Liver (tissue), 10 donors: ENCODE measurements at places on chromosomes 7 and 10.

DNA sequence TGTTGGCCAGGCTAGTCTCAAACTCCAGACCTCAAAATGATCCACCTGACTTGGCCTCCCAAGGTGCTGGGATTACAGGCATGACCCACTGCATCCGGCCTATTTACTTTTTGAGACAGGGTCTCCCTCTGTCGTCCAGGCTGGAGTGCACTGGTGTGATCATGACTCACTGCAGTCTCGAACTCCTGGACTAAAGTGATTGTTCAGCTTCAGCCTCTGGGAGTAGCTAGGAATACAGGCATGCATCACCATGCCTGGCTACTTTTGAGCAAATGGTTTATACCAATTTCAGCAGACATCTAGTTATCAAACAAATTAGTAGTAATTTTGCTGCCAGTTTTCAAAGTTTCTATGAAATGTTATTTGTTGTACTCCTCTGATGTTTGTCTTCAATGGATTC is 2.2 kb upstream of the WAC start:
- H3K27me3 ChIP-seq, result no peaks in the 10 kb centered on the region
- H3K4me1 ChIP-seq, result peaks cover 9% of the 10 kb centered on the region
- H3K27ac ChIP-seq, result no peak overlapping the region
- no peak overlapping the region for H3K4me3 ChIP-seq
- no peak for DNase-seq

DNA sequence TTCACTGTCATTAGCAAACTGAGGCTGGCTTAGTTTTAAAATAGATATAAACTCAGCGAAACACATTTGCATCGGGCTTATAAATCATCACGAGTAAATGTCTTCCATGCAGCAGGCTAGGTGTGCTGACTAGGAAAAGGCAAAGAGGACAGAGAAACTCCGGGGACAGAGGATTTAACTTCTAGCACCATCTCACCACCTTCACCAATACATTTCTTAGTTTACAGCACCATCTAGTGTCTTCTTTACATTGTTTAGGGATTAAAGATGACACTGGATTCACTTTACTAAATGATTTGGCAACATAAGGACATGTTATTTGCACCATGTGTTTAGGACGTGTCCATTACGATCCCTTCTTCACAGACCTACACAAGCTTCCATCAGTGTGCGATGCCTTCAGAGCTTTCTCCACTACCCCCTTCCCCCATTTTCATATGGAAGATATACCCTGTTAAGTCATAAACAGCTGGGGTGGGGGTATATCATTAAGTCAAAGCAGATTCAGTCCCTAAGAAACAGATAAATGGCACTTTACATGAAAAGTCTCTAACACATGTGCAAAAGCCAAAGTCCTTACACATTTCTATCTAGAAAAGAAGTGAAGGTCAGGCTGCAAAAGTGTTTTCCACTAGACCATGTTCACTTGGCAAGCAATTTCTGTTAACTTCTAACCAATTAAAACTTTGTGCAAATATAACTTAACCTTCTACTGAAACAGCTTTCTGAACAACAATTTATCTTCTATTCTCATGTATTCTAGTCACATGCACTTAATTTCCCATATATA is 103.3 kb downstream of the GRB10 start:
- H3K4me1 ChIP-seq, result peaks cover 20% of the 10 kb centered on the region
- peaks cover 2% of the 10 kb centered on the region for H3K36me3 ChIP-seq
- no peaks in the 10 kb centered on the region for H3K27me3 ChIP-seq
- no peak for DNase-seq
- H3K4me3 ChIP-seq, result no peak overlapping the region
- peak overlapping the region; percentile 91 for H3K27ac ChIP-seq

DNA sequence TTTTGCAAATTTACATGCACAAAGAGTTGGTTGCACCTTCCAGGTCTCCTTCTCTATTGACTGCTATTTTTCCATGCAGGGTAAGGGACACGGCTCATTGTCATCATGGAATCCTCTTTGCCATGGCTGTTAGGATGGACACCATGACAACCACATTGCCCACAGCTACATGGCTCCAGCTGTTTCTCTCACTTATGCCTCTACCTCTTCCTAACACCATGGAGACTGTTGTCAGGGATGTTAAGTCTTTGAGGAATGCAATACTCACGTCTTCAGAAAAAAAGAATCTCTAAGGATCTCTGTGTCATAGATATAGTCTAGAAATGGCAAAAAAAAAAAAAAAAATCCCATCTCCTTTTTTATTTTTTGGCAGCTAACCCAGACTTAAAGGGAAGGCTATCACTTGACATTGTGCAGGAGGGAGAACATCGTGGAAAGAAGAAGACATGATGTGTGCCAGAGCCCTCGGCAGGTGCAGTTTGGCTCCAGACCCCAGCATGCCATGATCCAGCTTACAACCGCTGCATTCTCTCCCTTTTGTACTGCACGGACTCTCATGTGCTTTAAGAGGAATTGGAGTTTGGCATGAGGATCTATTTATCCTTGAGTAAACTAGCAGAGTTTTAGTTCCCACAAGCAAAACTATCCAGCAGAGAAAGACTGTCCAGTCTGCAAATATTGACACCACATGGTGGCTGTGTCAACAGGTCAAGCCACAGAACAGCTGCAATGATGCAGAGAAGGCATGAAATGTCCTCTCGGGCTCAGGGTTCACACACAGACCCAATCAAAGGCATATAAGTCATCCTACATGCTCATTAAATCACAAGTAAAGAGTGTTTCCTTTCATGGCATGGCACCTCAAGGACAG is 70.8 kb downstream of the FRMD4A start:
- no peaks in the 10 kb centered on the region for H3K27me3 ChIP-seq
- no peaks in the 10 kb centered on the region for H3K36me3 ChIP-seq
- peaks cover 7% of the 10 kb centered on the region for H3K4me1 ChIP-seq
- no peak overlapping the region for H3K4me3 ChIP-seq
- no peak overlapping the region for H3K27ac ChIP-seq

DNA sequence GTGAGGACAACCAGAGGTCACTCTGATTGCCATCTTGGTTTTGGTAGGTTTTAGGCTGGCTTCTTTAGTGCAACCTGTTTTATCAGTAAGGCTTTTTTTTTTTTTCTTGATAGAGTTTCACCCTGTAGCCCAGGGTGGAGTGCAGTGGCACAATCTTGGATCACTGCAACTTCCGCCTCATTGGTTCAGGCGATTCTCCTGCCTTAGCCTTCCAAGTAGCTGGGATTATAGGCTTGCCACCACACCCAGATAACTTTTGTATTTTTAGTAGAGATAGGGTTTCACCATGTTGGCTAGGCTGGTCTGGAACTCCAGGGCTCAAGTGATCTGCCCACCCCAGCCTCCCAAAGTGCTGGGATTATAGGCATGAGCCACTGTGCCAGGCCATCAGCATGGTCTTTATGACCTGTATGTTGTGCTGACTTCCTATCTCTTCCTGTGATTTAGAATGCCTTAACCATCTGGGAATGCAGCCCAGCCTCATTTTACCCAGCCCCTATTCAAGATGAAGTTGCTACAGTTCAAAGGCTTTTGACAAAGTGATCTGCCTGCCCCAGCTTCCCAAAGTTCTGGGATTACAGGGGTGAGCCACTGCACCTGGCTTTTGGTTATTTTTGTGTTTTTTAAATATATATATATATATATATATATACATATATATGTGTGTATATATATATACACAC is 7.0 kb upstream of the ZNF425 start:
- no peaks in the 10 kb centered on the region for H3K27me3 ChIP-seq
- DNase-seq, result no peak
- H3K4me3 ChIP-seq, result no peak overlapping the region
- no peak overlapping the region for H3K27ac ChIP-seq
- H3K36me3 ChIP-seq, result peaks cover 2% of the 10 kb centered on the region

GRCh38 chr7:98097042-98097645 is 9.5 kb upstream of the LMTK2 start:
- no peaks in the 10 kb centered on the region for H3K27me3 ChIP-seq
- no peak overlapping the region for H3K4me3 ChIP-seq
- no peaks in the 10 kb centered on the region for H3K4me1 ChIP-seq
- no peak for DNase-seq
- H3K36me3 ChIP-seq, result no peaks in the 10 kb centered on the region

DNA sequence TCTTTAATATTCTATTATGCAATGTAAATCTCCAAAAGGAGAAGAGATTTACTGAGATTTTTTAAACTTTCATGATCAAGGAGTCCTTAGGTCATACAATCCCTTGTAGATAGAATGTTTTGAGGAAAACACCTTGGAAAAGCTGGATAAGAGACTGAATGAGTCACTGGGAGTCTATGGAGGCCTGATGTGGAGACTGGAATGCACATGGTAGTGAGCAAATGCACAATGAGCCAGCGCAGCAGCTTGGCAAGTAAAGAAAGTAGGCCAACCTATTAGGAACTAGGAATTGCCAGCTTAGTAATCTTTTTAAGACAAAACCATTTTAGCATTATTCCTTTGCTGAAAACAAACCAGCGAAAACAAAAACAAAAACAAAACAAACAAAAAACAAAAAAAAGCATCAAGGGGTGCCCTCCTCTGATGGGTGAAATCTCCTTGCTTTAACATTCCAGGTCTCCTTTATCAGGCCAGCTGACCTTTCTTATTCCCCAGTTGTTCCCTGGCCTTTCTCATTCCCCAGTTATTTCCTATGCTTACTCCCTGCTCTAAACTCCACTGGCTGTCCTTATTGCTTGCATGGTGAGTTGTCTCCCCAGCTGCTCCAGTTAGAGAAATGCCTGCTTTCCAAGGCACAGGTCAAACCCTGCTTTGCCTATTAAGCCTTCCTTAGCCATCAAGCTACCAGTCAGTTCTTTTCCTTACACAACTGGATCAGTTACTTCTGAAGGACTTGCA is 135.8 kb downstream of the PLCE1 start:
- DNase-seq, result no peak
- H3K27ac ChIP-seq, result no peak overlapping the region
- H3K27me3 ChIP-seq, result no peaks in the 10 kb centered on the region

- no peak overlapping the region for H3K4me3 ChIP-seq
- peaks cover 13% of the 10 kb centered on the region for H3K4me1 ChIP-seq
- peak overlapping the region; percentile 45 for H3K27ac ChIP-seq
- no peak for DNase-seq
- H3K27me3 ChIP-seq, result no peaks in the 10 kb centered on the region
These were observed 58.3 kb downstream of the MALSU1 start for GRCh38 chr7:23357190-23358093.

DNA sequence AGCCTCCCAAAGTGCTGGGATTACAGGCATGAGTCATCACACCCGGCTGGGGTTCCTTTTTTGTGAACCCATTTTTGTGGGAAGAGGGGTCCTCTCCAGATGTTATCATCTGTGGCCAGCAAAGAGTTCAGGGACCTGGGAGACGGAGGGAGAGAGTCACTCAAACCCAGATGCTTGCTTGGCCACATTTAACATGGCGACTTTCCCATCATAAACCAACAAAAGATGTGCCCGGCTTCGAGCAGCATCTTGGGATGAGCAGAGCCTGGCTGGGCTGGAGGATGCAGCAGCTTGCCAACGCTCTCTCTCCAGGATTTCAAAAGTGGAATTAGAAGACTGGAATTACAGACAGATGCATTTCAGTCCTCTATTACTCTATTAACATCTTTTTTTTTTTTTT is 19.1 kb upstream of the HABP2 start:
- H3K36me3 ChIP-seq, result no peaks in the 10 kb centered on the region
- no peaks in the 10 kb centered on the region for H3K27me3 ChIP-seq
- no peak overlapping the region for H3K27ac ChIP-seq
- DNase-seq, result no peak
- no peaks in the 10 kb centered on the region for H3K4me1 ChIP-seq
- H3K4me3 ChIP-seq, result no peak overlapping the region

GRCh38 chr10:44890696-44891563 is 20.2 kb upstream of the TMEM72 start:
- no peaks in the 10 kb centered on the region for H3K27me3 ChIP-seq
- no peaks in the 10 kb centered on the region for H3K36me3 ChIP-seq
- no peak overlapping the region for H3K4me3 ChIP-seq
- no peaks in the 10 kb centered on the region for H3K4me1 ChIP-seq
- no peak overlapping the region for H3K27ac ChIP-seq

DNA sequence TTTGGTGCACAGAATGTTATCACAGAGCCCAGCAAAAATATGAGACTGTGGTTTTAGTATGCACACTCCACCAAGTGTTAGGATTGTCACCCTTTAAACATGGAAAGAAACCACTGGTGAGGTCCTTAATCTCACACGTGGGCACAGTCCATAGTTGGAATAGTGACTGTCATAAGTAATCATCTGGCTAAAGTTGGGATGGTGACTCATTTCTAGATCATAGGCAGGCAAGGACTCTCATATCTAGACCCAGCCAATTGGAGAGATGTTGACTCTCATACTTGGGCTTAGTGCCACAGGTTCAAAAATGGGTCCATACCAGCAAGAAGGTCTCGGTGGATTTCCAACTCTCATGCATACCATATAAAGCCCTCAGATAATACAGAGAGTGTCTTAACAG is 39.6 kb upstream of the ZNF680 start:
- H3K36me3 ChIP-seq, result no peaks in the 10 kb centered on the region
- no peak for DNase-seq
- H3K4me1 ChIP-seq, result no peaks in the 10 kb centered on the region
- no peak overlapping the region for H3K4me3 ChIP-seq

DNA sequence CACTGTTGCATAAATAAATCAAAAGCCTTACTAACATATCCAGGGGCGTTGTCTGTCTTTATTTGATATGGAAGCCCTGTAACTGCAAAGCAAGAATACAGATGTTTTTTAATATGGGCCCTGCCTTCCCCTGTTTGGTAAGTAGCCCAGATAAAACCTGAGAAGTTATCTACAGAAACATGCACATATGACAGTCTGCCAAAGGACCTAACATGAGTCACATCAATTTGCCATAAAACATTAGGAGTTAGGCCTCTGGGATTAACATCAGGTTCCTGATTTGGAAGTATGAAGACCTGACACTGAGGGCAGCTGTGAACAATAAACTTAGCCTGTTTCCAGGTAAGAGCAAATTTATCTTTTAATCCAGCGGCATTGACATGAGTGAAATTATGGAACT is 1588.8 kb downstream of the REEP3 start:
- H3K27me3 ChIP-seq, result no peaks in the 10 kb centered on the region
- no peaks in the 10 kb centered on the region for H3K36me3 ChIP-seq
- no peaks in the 10 kb centered on the region for H3K4me1 ChIP-seq
- DNase-seq, result no peak
- no peak overlapping the region for H3K4me3 ChIP-seq
